ENCODE measurements at places on chromosomes 6 and 20. TPM values are rescaled to one million over a fixed set of nuclear protein-coding genes. Genes with fewer than 3 reads are reported as not detected.

DNA sequence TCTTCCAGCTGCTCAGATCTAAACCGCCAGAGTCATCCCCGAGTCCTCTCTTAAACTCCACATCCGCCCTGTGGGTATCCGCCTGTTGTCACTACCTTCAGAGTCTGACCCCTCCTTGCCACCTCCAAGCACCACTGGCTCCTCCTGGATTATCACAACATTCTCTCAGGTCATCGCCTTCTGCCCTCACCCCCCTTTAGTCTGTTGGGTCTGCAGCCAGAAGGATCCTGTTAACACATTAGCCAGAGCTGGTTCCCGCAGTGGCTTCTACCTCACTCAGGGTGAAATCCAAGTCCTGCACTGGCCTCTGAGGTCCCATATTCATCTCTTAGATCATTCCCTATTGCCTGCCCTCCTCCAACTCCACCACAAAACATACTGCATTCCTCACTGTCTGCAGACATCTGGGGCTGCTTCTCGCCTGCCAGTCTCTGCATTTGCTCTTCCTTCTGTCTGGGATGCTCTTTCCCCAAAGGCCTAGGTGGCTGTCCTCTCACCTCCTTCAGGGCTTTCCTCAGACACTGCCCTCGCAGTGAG is 34.1 kb downstream of the TNXB start:
- DNase-seq = no peak
- no peaks in the 10 kb centered on the region for H3K27me3 ChIP-seq
- peaks cover 35% of the 10 kb centered on the region for H3K36me3 ChIP-seq
- H3K4me1 ChIP-seq = no peaks in the 10 kb centered on the region
- no peak overlapping the region for H3K27ac ChIP-seq
- H3K4me3 ChIP-seq = no peak overlapping the region

Gene CPNE5
- 1.2 TPM for total RNA-seq

Gene NRSN1
- not detected for total RNA-seq

- H3K27ac ChIP-seq = no peak overlapping the region
- H3K4me3 ChIP-seq = no peak overlapping the region
- no peaks in the 10 kb centered on the region for H3K36me3 ChIP-seq
These were observed 2.7 kb upstream of the PLCB4 start for GRCh38 chr20:9066191-9066590.

Gene GHRH
- total RNA-seq = not detected

All from stomach (tissue), 19 donors.